ENCODE measurements at places on chromosomes 6 and 20. TPM values are rescaled to one million over a fixed set of nuclear protein-coding genes. Genes with fewer than 3 reads are reported as not detected.

Gene SAMD3
- polyA plus RNA-seq = 17.1 TPM

Gene NR2E1
- polyA plus RNA-seq = 0.50 TPM

Gene ZSCAN9
- 102 TPM for polyA plus RNA-seq

Gene HRH3
- polyA plus RNA-seq = 2.8 TPM

Gene PHACTR3
- 1.3 TPM for polyA plus RNA-seq

Gene HEY2
- polyA plus RNA-seq = not detected

Gene BPIFB1
- not detected for polyA plus RNA-seq

Gene AVP
- not detected for polyA plus RNA-seq

Gene IER3
- polyA plus RNA-seq = 3.0 TPM

Gene PBOV1
- not detected for polyA plus RNA-seq

Gene CYP39A1
- polyA plus RNA-seq = 2.0 TPM

Gene GDAP1L1
- polyA plus RNA-seq = 216 TPM

Gene TBXT
- polyA plus RNA-seq = not detected

Gene CRIP3
- polyA plus RNA-seq = 3.7 TPM

Gene C6orf15
- not detected for polyA plus RNA-seq

Gene PPP1R3G
- polyA plus RNA-seq = not detected

Gene SF3B5
- 257 TPM for polyA plus RNA-seq

Gene SPATA25
- polyA plus RNA-seq = 5.1 TPM
